ENCODE measurements at places on chromosomes 3 and 15. TPM values are rescaled to one million over a fixed set of nuclear protein-coding genes. Genes with fewer than 3 reads are reported as not detected.
A peak's percentile ranks its signal among the peaks of the same experiment; 100 is the strongest.

CDC25A gene
- 0.73 TPM for total RNA-seq

TNNC1 gene
- total RNA-seq = 8,123 TPM

GPR149 gene
- total RNA-seq = not detected

ITPKA gene
- total RNA-seq = 0.75 TPM

SLC12A8 gene
- not detected for total RNA-seq

FAM43A gene
- 4.0 TPM for total RNA-seq

PLD1 gene
- total RNA-seq = 3.9 TPM

COL6A5 gene
- total RNA-seq = not detected

EXD1 gene
- not detected for total RNA-seq

GRCh38 chr3:112059497-112059896 lies 25.0 kb downstream of the TMPRSS7 start:
- no peaks in the 10 kb centered on the region for H3K36me3 ChIP-seq
- DNase-seq = no peak
- H3K27me3 ChIP-seq = no peaks in the 10 kb centered on the region
- no peak overlapping the region for H3K4me3 ChIP-seq
- H3K4me1 ChIP-seq = no peaks in the 10 kb centered on the region
- no peak overlapping the region for H3K27ac ChIP-seq

DNA sequence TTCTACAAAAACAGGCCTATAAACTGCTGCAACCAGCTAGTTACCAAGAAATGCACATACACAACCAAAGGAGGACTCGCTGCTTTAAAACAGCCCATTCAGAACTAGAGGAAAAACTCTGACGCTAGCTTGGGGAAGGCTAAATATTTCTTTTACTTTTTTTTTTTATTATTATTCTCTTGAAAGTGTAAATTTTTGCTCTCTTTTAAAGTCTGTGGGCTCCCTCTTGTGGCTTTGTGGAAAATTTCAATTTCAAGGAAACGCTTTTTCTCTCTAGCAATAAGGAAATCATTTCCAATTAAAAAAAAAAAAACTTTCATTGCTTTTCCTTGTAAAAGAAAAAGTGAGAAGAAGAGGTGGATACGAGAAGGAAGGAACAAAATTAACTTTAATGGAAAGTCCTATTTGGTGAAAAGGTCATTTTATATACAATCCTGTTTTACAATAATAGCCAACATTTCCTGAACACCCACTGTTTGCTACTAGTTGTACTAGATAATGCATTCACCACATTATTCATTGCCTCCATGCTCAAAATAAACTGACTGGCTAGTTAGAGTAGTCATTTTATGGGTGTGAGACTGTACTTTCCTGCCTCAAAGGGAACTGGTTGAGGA lies 51.2 kb upstream of the SAMMSON start:
- no peaks in the 10 kb centered on the region for H3K4me1 ChIP-seq
- H3K36me3 ChIP-seq = peaks cover 31% of the 10 kb centered on the region
- no peak overlapping the region for H3K4me3 ChIP-seq
- no peaks in the 10 kb centered on the region for H3K27me3 ChIP-seq
- no peak for DNase-seq

DNA sequence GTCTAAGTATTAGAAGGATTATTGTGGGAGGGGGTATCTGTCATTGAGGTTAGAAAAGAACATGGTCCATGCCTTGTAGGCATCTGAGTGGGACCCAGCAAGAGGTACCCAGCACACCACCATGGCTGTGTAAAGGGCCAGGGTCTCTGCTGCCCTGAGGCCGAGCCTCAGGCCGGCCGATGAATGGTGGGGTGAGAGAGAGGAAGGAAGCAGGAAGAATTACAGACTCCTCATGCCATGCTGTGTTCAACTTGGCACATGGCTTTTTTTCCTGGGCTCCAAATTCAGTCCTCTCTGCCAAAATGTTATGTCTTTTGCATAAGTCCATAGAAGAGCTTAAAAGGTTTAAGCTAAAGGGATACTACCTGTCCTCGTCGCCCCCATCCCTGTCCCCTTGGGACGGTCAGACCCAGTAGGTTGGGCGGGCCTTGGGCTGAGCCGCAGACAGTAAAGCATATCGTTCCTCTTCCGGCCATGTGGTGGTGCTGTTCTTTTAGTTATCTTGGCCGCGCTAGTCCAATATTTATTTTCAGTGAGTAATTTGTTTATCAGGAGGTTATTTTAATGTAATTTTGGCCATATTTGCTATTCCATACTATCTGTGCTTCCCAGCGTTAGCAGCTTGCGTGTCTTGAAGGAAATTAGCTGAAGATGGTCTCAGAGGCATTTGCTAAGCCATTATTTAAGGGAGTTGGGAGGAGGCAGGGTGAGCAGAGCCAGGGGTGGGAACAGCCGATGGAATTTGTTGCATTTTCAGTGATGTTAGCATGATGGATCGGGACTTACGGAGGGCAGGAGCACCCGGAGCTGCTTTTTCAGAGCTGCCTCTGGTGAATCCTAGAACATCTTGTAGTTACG lies 152.4 kb downstream of the AGBL1 start:
- H3K27ac ChIP-seq = no peak overlapping the region
- no peak for DNase-seq
- H3K36me3 ChIP-seq = no peaks in the 10 kb centered on the region
- H3K27me3 ChIP-seq = no peaks in the 10 kb centered on the region
- H3K4me1 ChIP-seq = no peaks in the 10 kb centered on the region

- no peaks in the 10 kb centered on the region for H3K27me3 ChIP-seq
- H3K4me3 ChIP-seq = no peak overlapping the region
- no peaks in the 10 kb centered on the region for H3K4me1 ChIP-seq
Observed at GRCh38 chr3:153072856-153073255, 89.2 kb upstream of the RAP2B start.

GRCh38 chr3:184679056-184679816 lies 32.6 kb downstream of the MAGEF1 start:
- H3K27ac ChIP-seq = no peak overlapping the region
- DNase-seq = no peak
- no peaks in the 10 kb centered on the region for H3K27me3 ChIP-seq

GRCh38 chr3:107268469-107268868 lies 108.8 kb upstream of the CCDC54 start:
- H3K27me3 ChIP-seq = no peaks in the 10 kb centered on the region
- no peak overlapping the region for H3K27ac ChIP-seq
- no peak for DNase-seq
- no peak overlapping the region for H3K4me3 ChIP-seq
- H3K4me1 ChIP-seq = no peaks in the 10 kb centered on the region

- H3K27me3 ChIP-seq = no peaks in the 10 kb centered on the region
- H3K27ac ChIP-seq = no peak overlapping the region
- H3K36me3 ChIP-seq = no peaks in the 10 kb centered on the region
- no peaks in the 10 kb centered on the region for H3K4me1 ChIP-seq
Observed at GRCh38 chr3:124372775-124373174, 357.5 kb upstream of the UMPS start.

DNA sequence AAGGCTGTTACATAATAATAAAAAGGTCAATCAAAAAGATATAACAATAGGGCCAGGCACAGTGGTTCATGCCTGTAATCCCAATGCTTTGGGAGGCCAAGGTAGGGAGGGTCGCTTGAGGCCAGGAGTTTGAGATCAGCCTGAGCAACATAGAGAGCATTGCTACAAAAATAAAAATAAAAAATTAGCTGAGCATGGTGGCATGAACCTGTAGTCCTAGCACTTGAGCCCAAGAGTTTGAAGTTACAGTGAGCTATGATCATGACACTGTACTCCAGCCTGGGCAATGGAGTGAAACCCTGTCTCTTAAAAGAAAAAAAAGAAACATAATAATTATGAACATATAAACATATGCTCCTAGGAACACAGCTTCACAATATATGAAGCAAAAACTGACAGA lies 29.3 kb downstream of the AVEN start:
- no peak for DNase-seq
- H3K36me3 ChIP-seq = no peaks in the 10 kb centered on the region
- no peak overlapping the region for H3K4me3 ChIP-seq
- no peaks in the 10 kb centered on the region for H3K27me3 ChIP-seq

DNA sequence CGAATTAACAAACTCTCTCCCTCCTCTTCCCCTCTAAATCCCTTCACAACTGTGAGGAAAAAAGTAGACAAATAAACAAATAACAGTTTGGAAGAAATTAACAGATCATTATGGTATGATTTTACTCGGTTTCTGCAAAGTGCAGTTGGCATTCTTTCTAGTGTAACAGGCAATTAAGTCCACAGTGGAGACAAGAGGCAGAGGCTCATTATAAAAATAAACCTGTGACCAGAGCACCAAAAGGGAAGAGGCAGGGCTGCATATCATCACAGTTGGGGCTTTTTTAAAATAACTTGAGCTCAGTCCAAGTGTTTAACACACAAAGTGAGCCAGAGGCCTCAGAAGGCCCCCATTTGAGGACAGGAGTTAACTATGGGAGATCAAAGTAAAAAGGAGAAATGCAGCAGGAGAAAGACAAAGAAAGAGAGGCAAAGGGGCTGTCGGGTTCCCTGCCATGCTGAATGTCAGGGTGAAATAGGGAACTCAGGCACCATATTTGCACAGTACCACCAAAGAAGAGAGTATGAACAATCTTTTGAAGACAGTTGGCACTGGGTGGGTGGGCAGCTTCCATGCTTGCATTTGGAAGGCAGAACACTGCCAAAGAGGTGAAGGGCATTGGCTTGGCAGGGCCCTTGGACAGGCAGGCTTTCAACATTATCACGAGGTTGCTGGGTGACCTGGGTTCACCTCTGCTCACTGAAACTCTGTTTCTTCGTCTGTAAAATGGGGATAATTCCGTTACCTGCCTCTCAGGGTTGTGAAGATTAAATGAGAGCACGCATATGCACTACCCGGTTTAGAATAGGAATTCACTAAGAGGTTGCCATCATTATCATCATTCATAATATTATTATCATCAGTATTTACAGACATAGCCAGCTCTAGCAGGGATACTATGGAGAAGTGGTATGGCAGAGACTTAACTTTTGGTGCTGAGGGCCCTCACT lies 134.5 kb downstream of the MEX3B start:
- no peaks in the 10 kb centered on the region for H3K27me3 ChIP-seq
- no peak overlapping the region for H3K4me3 ChIP-seq
- H3K4me1 ChIP-seq = peaks cover 22% of the 10 kb centered on the region
- DNase-seq = no peak
- no peaks in the 10 kb centered on the region for H3K36me3 ChIP-seq
- no peak overlapping the region for H3K27ac ChIP-seq

GRCh38 chr3:109346770-109347295 lies 9.5 kb upstream of the DPPA4 start:
- H3K27ac ChIP-seq = no peak overlapping the region
- H3K4me3 ChIP-seq = no peak overlapping the region
- no peaks in the 10 kb centered on the region for H3K36me3 ChIP-seq
- H3K27me3 ChIP-seq = no peaks in the 10 kb centered on the region
- DNase-seq = no peak
- no peaks in the 10 kb centered on the region for H3K4me1 ChIP-seq

DNA sequence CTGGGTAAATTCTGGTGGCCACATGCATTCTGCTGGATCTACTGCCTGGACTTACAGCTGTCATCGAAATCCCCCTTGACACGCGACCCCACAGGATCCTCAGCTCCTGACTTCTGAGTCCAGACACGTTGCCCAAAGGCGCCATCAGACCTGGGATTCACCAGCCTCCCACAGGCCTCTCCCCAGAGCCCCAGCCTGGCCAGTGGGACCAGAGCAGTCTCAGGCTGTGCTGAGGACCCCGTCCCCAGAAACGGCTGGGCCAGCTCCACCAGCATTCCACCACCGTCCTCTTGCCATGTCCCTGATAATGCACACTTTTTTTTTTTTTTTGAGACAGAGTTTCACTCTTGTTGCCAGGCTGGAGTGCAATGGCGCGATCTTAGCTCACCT lies 166.1 kb downstream of the LRRK1 start:
- H3K27me3 ChIP-seq = no peaks in the 10 kb centered on the region
- no peaks in the 10 kb centered on the region for H3K36me3 ChIP-seq
- no peak overlapping the region for H3K27ac ChIP-seq
- no peak for DNase-seq

DNA sequence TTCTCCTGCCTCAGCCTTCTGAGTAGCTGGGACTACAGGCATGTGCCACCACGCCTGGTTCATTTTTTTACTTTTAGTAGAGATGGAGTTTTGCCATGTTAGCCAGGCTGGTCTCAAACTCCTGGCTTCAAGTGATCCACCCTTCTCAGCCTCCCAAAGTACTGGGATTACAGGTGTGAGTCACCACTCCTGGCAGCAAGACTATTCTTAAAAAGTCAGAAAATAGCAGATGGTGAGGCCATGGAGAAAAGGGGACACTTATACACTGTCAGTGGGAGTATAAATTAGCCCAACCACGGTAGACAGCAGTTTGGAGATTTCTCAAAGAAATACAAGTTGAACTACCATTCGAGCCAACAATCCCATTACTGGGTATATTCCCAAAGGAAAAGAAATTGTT lies 603.3 kb upstream of the TBL1XR1 start:
- no peak overlapping the region for H3K4me3 ChIP-seq
- H3K27me3 ChIP-seq = no peaks in the 10 kb centered on the region
- no peaks in the 10 kb centered on the region for H3K4me1 ChIP-seq
- no peak for DNase-seq
- H3K27ac ChIP-seq = no peak overlapping the region

GRCh38 chr3:140062461-140062860 lies 127.5 kb downstream of the CLSTN2 start:
- H3K27ac ChIP-seq = no peak overlapping the region
- no peaks in the 10 kb centered on the region for H3K27me3 ChIP-seq
- H3K4me1 ChIP-seq = no peaks in the 10 kb centered on the region
- no peak for DNase-seq

- H3K36me3 ChIP-seq = no peaks in the 10 kb centered on the region
- H3K27me3 ChIP-seq = no peaks in the 10 kb centered on the region
- no peak for DNase-seq
- H3K27ac ChIP-seq = no peak overlapping the region
Observed at GRCh38 chr3:52302426-52303145, 13.5 kb upstream of the DNAH1 start.

- peak; percentile 86 for DNase-seq
- H3K27ac ChIP-seq = peak overlapping the region; percentile 71
- H3K27me3 ChIP-seq = no peaks in the 10 kb centered on the region
- no peak overlapping the region for H3K4me3 ChIP-seq
- H3K4me1 ChIP-seq = peaks cover 14% of the 10 kb centered on the region
Observed at GRCh38 chr15:86183596-86184491, 104.2 kb downstream of the AGBL1 start.

DNA sequence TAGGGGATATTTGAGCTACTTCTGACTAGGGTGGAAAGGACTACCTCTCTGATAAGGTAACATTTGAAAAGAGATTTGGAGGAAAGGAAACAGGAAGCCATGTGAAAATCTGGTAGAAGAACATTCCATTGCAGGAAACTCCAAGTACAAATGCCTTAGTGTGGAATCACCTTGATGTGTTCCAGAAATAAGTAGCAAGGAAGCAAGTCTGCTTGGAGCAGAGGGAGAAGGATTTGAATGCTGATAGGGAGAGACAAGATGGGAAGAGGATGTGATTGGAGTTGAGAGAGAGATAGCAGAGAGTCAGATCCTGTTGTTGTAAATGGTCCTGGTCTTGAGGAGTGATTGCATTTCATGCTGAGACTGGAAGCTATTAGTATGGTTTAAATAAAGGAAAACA lies 335.1 kb upstream of the DCBLD2 start:
- H3K4me1 ChIP-seq = no peaks in the 10 kb centered on the region
- no peaks in the 10 kb centered on the region for H3K36me3 ChIP-seq
- H3K4me3 ChIP-seq = no peak overlapping the region
- no peak for DNase-seq
- no peaks in the 10 kb centered on the region for H3K27me3 ChIP-seq
- H3K27ac ChIP-seq = no peak overlapping the region
